ENCODE measurements at places on chromosomes 2 and 18.

DNA sequence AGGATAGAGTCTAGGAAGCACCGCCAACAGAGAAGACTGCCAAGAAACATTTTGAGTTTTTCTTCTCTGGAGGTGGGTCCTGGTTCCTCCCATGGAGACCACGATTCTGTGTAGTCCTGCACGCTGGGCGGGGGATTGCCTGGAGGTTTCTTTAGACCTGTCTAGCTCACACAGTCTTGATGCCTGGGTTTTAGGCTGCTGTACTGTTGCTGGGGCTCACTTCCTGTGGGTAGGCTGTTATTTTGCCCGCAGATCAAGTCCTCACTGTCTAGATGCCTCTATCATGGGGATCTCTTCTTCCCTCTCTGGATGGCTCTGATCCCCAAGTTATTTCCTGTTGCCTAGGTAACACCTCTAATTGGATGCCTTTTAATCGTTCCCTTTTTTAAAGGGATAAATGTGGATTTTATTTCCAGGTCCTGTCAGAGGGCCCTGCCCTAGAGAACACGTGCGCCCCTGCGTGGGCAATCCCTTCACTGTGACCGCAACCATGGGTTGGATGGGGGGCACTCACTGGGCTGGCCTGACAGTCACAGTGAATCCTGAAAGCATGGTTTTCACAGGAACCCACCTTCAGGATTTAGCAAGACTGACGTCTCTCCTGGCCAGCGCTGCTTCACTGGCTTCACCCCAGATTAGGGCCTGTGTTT is 115.7 kb downstream of the MSH2 start:
- no peak for DNase-seq

- DNase-seq: no peak
Observed at GRCh38 chr18:23761941-23762340, 72.7 kb downstream of the LAMA3 start.

- no peak for DNase-seq
Observed at GRCh38 chr2:144941743-144942488, 422.0 kb upstream of the ZEB2 start.

GRCh38 chr2:68482296-68482820 is 15.0 kb downstream of the APLF start:
- DNase-seq: no peak

DNA sequence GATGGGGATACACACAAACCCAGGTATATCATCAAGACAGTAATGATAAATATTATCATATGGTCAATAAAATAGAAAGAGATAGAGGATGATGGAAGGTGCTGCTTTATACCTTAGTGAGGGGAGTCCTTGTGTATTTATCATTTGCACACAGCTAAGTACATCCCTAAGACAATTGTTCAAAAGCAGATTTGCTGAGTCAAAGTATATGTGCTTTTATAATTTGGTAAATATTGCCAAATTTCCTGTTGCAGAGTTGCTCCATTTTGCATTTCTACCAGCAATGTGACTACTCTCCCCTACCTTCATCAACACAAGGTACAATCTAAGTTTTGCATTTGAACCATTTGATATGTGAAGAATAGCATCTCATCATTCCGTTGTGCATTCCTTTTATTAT is 22.6 kb upstream of the PLEK start:
- DNase-seq: no peak

DNA sequence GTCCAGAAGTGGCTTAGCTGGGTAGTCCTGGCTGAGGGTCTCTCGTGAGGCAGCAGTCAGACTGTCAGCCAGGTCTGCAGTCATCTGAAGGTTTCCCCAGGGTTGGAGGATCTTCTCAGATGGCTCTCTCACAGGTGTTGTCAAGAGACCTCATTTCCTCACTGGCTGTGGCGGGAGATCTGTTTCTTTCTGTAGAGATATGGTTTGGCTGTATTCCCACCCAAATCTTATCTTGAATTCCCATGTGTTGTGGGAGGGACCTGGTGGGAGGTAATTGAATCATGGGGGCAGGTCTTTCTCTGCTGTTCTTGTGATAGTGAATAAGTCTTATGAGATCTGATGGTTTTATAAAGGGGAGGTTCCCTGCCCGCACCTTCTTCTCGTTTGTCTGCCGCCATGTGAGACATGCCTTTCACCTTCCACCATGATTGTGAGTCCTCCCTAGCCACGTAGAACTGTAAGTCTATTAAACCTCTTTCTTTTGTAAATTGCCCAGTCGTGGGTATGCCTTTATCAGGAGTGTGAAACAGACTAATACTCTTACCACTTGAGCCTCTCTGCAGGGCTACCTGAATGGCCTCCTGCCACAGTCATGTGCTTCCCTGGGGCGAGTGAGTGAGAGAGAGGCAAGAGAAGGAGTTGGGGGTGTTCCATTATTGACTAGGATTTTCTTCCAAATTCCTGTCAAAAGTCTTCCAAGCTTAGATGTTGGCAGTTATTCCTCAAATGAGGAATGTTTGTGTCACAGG is 23.6 kb downstream of the MALT1 start:
- no peak for DNase-seq

DNA sequence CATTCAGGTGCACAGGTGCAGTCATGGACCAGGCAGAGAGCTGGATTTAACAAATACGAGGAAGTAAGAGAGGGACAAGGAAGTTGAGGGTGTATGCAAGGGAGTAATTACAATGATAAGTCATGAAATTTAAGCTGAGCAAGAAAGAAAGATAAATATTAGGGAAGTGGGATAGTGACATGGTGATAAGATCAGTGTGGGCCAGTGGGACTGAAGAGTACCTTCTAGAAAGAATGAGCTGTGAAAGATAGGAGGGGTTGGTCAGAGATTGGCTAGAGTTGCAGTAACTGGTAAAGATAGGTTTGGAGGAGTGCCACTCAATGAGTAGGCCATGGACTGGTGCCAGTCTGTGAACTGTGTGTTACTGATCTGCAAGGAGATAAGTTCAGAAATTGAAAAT is 200.8 kb upstream of the SIX3 start:
- DNase-seq: no peak

DNA sequence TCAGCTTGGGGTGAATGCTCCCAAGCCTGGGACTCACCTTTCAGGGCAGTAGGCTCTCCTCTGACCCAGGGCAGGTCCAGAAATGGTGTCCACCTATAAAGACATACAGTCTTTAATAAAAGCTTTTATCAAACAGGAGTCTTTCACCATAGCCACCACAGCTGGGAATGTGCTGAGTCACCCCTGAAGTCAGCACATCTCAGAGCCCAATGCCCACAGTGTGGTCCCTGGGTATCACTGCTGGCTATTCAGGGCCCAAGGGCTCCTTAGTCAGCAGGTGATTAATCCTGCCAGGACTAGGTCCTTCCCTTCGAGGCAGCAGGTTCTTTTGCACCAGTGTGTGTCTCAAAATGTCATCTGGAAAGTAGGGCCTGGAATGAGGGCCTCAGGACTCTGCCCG is 181.9 kb downstream of the MEMO1 start:
- no peak for DNase-seq

GRCh38 chr2:205885492-205886099 is 200.4 kb downstream of the INO80D start:
- DNase-seq: peak; percentile 85

DNA sequence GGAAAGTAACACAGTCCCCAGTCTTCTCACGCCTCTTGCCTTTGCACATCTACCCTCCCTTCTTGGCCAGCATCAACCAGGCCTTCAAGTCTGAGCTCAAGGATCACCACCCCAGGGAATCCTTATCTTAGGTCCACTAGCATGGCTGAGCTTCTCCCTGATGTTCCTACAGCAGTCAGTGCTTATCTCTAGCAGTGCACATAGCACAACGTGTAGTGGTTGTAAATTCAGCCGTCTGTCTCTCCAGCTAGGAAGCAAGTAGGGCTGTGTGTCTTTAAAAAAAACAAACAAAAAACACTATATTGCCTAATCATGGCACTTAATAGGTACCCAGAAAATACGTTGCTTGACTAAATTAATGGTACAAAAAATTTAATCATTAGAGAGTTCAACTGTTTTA is 29.2 kb downstream of the KCNG3 start:
- DNase-seq: no peak

DNA sequence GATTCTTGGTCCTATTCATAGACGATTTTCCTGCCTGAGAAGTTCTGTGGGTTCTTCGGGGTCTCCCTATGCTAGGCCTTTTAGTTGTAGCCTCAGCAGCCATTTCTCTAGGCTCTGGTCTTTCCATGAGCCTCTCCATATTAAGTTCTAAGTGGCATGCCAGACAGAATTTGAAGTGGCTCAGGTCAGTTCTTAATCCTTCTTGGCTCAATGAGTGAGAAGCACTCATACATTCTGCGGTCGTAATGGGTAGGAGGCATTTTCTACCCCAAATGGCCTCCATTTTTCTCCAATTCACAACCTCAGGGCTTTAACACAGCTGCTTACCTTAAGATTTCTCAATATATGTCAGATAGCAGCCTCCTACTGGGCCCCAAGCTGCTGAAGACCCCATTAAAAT is 405.3 kb upstream of the GALNT5 start:
- DNase-seq: no peak

All from iPS DF 6.9 (cell line).